ENCODE measurements at places on chromosomes 1 and 21.

GRCh38 chr1:232319072-232319471 lies 310.9 kb downstream of the SIPA1L2 start:
- no peak for DNase-seq

DNA sequence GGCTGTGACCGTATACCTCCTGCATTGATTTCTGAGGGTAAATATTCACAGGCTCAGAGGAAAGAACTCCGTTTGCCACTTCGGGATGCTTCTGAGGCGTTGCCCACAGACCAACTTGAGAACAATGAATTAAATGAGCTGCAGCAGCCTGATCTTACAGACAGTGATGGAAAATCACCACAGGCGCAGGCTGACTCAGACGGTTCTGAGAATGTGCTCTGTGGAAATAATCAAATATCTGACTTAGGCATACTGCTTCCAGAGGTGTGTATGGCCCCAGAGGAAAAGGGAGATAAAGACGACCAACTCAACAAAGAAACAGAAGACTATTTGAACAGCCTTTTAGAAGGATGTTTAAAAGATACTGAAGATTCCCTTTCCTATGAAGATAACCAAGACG lies 76.7 kb upstream of the SCCPDH start:
- no peak for DNase-seq

- no peak for DNase-seq
These were observed 16.8 kb downstream of the AZIN2 start for GRCh38 chr1:33097762-33098161.

GRCh38 chr1:82830690-82831380 lies 1030.1 kb downstream of the ADGRL2 start:
- no peak for DNase-seq

DNA sequence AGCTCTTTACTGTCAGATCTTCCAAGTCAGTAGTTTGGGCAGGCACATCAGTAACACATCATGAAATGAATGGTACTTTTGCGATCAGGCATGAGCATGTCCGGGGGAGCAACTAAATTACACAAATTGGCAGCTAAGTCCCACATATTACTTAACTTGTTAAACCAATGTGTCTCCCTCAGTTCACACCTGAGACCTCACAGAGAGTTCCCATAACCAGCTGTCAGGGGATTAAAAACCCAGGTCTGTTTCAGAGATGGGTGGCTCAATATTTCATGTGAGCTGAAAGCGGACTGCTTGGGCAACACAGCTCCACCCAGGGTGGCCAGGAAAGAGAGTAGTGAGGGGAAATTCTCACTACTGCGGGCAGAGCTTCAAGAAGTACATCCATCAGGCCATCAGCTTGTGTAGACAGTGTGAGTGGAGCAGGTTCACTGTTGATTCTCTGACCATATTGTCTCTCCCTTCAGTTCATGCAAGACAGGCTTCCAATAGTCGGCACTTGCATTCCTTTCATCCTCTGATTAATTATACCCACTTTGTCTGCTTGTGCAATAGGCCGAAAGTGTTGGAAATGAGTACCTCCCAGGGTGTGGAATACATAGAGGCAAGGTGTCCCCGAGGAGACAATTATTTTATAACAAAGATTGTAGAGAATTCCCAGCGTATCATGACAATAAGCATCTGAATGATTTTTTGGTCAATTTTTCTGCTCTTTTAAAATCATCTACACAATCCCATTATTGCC lies 139.9 kb downstream of the PTGER3 start:
- DNase-seq = no peak

- DNase-seq = no peak
These were observed 115.3 kb downstream of the C1orf21 start for GRCh38 chr1:184502161-184502560.

- no peak for DNase-seq
These were observed 48.9 kb downstream of the ATP6V1G3 start for GRCh38 chr1:198491596-198491995.

DNA sequence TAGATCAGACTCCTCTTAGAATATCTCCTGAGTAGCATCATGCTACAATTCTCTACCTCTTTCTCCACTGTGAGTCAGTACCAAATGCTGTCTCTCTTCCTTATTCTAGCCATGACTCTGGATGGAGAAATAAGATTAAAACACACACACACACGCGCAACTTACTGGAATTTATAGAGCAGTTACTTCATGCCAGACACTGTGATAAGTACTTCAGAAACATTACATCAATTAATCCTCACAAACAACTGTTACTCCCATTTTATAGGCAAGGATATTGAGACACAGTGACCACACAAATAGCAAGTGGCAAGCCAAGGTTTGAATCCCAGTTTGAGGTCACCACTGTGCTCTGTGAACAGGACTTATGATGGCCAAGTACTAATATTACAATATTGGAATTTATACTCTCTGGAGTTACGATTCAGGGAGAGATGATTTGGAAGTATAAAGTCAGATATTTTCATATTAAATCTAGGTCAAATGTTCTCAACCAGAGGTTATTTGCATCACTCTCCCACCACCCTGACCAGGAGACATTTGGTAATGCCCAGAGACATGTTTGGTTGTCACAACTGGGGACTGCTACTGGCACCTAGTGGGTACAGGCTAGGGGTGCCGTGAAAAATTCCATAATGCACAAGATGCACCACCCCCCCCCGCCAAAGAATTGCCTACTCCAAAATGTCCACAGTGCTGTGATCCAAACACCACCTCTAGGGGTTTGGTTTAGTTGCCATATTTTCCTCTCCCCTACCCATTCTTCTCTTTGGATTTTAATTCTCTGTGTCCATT lies 221.6 kb downstream of the LTN1 start:
- DNase-seq = no peak

DNA sequence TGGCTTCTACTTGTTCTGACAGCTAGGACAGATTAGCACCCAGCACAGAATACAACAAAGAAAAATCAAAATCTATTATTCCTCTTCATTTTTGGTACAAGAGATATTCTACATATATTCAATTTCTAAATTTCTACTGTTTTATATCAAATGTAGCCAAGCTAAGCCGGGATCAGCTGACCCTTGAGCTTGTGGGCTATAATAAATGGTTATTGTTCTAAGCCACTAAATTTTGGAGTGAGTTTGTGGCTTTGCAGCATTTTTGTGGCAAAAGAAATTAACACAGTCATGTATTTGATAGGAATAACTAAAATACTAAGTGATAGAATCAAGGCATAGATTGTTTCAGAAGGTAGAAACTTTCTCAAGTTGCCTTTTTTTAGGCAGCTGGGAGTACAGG lies 50.7 kb downstream of the APP start:
- DNase-seq = no peak

- no peak for DNase-seq
These were observed 4.1 kb downstream of the ILDR2 start for GRCh38 chr1:166971252-166971651.

GRCh38 chr21:38343691-38344090 lies 86.9 kb downstream of the KCNJ15 start:
- no peak for DNase-seq

GRCh38 chr1:81799939-81800694 lies 617 bp upstream of the ADGRL2 start:
- DNase-seq = peak; percentile 65

DNA sequence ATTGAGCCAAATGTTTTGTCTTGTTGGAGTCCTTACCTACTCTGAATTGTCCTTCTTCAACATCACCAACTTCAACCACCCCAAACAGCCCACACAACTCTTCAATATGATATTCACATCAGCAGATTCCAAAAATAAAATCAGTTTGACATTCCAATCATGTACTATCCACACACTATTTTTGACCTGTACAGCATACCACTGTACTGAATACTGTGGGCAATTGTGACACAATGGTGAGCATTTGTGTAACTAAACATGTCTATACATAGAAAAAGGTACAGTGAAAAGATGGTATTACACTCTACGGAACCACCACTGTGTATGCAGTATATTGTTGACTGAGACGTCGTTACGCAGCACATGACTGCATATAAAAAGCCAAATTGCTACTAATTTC lies 223.1 kb downstream of the KCNT2 start:
- DNase-seq = no peak
